ENCODE measurements at places on chromosomes 12 and 14.

GRCh38 chr14:88750413-88750812 lies 42.3 kb downstream of the EML5 start:
- no peak for DNase-seq

DNA sequence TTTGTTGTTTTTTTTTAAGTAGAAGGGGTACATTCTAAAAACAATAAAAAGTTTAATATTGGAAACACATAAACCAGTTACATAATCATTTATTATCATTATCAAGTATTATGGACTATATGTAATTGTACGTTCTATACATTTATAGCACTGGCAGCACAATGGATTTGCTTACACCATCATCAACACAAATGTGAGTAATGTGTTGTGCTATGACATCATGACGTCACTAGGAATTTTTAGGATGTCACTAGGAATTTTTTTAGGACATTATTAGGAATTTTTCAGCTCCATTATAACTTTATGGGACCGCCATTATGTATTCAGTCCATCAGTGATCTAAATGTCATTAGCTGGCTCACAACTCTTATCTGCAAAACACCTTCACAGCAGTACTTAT lies 126.8 kb upstream of the SYT10 start:
- no peak for DNase-seq

GRCh38 chr12:19394385-19394784 lies 44.9 kb upstream of the AEBP2 start:
- DNase-seq, result no peak

- DNase-seq, result no peak
Measured at GRCh38 chr14:55803873-55804553, 224.0 kb downstream of the KTN1 start.

DNA sequence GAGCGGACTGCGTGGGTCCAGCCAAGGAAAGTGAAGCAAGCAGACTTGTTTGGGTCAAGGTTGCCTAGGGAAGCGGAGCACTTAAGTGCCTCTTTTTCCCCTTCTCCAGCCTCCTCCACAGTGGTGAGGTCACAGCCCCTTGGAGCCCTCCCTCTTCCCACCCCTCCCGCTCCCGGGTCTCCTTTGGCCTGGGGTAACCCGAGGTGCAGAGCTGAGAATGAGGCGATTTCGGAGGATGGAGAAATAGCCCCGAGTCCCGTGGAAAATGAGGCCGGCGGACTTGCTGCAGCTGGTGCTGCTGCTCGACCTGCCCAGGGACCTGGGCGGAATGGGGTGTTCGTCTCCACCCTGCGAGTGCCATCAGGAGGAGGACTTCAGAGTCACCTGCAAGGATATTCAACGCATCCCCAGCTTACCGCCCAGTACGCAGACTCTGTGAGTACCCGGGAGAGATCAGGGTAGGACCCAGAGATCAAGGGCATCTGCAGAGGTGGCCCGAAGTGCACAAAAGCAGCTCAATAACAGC lies at the start of gene TSHR:
TSS of gene TSHR (plus strand) at position 206 of the 526 bp plus-strand sequence. CDS start at position 266, 60 bp downstream.
- no peak for DNase-seq

GRCh38 chr14:48842785-48843184 lies 743.4 kb downstream of the RPS29 start:
- no peak for DNase-seq

DNA sequence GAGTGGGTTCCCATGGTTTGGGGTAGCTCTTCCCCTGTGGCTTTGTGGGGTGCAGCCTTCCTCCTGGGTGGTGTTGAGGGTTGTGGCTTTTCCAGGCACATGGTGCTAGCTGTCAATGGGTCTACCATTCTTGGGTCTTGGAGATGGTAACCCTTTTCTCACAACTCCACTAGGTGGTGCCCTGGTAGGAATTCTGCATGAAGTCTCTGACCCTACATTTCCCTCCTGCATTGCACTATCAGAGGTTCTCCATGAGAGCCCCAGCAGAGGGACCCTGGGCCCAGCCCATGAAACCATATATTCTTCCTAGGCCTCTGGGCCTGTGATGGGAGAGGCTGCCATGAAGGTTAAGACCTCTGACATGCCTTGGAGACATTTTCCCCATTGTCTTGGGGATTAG lies 1093.3 kb downstream of the SLC16A7 start:
- no peak for DNase-seq

DNA sequence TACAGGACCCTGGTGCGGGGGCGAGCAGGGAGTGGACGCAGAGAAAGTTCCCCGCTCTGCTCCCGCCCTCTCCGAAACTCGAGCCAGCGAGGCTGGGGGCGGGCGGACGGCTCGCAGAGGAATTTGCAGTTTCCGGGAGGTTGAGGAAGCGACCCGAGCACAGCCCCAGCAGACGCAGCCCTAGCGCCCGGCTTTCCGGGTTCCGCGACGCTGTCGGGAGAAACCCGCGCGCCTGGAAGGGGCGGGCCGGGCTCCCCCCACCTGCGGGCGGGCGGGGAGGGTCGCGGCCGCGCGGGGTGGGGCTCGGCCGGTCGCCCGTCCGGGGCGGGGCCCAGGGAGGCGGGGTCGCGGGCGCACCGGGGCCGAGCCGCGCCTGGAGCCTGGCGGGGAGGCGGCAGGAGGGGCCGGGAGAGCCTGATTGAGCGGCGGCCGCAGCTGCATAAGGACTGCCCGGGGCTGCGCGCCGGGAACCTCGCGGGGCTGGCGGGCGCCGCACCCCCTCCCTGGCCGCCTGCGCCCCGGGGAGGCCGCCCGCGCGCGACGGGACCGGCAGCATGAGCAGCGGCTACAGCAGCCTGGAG lies at the start of gene RASSF3:
TSS of gene RASSF3 (plus strand) at position 417 of the 581 bp plus-strand sequence. CDS start at position 555, 138 bp downstream.
- peak; percentile 59 for DNase-seq

- DNase-seq, result peak; percentile 53
Measured at GRCh38 chr12:14273913-14274311, 91.6 kb upstream of the ATF7IP start.

- no peak for DNase-seq
Measured at GRCh38 chr14:88303041-88303440, 20.0 kb downstream of the KCNK10 start.

DNA sequence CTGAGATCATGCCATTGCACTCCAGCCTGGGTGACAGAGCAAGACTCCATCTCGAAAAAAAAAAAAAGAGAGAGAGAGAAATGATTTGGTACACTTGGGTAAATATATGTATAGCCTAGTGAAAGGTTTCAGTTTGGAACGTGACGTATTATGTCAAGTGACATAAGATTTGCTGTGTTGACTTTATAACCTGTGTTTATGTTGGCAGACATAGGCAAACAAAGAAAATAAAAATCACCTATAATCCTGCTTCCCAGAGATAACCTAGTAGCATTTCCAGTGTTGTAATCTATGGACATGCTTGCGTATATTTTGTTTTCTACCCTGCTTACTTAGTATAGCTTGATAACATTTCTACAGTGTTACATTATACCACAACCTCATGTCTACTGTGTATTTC lies 16.7 kb downstream of the ERG28 start:
- no peak for DNase-seq

- no peak for DNase-seq
Measured at GRCh38 chr14:36807727-36808126, 146.1 kb downstream of the PAX9 start.

GRCh38 chr12:8687846-8688601 lies 9.8 kb upstream of the RIMKLB start:
- DNase-seq, result peak; percentile 79

DNA sequence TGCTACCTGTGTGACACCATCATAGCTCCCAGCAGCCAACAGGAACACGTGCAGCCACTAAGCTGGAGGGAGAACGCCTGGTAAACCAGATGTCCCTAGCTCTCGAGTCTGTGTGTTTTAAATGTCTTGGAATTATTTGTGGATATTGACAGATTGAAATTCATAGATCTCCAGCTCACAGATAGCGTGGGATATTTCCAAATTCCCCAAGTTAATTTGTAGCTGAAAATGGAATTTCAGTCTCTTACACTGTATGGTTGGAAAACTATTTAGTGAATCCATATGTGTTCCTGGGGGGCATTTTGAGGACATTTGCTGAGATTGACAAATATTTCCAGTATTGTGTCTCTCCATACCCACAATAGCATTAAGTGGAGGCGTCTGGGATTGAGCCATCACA lies 618.6 kb upstream of the TMEM132C start:
- no peak for DNase-seq

- no peak for DNase-seq
Measured at GRCh38 chr14:76086636-76087035, 65.1 kb upstream of the GPATCH2L start.

GRCh38 chr12:10697156-10697555 lies 23.3 kb upstream of the STYK1 start:
- DNase-seq, result no peak

Data from fibroblast of skin of back (primary cell).